ENCODE measurements at places on chromosomes 5 and 9.

GRCh38 chr9:99057665-99058625 lies 47.0 kb upstream of the TGFBR1 start:
- DNase-seq: no peak

DNA sequence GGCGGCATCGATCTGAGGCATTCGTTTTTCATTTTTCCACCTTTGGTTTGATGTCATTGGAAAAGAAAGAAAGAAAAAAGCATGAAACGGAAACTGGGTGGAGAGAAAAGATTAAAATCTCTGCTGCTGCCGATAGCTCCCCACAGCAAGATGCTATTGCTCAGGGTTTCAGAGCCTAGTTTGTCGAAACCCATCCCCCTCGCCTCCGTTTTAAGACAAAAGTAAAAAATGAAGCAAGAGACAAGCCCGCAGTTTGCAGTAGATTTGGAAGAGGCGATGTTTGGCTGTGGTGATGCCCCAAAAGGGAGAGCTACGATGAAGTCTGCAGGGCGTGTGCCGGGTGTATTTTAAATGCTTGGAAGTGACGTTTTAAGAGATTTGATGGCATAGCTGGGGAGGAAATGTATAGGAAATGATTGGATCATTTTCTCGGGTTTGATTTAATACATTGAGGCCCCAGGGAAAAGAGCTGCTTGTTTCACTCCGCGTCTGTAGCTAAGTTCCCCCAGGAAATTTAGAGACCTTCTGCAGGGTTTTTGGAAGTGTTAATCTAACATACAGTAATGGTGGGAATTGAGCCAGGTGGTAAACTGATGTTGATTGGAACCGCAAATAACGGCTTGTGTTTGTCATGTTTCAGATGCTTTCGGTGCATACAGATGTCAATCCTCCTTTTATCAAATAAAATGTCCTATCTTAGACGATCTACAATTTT lies 909 bp downstream of the NDFIP1 start:
- no peak for DNase-seq

GRCh38 chr9:115482747-115483146 lies 364.8 kb upstream of the TNC start:
- no peak for DNase-seq

DNA sequence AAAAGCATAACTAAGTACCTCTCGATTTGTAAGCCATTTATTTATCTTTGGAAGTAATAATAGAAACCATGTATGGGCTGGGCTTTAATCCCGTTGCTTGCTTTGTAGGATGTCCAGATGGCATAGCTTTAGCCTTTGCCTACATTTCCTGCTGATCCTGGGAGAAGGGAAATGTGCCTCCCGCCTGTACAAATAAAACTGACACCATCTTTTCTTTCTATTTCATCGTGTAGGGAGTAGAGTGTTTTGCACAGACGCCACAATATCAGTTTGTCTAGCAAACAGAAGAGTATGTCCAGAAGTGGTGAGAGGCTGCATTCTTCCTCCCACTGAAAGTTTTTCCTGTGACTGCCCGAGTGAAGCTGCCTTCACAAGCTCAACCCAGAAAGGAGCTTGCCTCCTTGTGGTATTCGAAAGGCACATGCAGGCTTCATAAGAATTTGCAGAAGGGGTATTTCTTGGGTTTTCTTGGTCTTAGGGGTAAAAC lies 24.7 kb upstream of the TJP2 start:
- no peak for DNase-seq

DNA sequence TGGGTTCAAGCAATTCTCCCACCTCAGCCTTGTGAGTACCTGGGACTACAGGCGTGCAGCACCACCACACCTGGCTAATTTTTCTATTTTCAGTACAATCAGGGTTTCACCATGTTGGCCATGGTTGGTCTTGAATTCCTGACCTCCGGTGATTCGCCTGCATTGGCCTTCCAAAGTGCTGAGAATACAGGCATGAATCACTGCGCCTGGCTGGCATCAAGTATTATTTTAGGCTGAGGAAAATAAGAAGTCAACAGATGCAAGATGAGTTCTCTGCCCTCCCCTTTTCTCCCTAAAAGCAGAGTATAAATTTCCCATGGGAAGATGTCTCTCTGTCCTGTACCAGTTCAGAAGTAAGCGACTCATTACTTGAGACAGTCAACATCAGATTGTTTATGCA lies 71.5 kb downstream of the ELAVL2 start:
- no peak for DNase-seq

DNA sequence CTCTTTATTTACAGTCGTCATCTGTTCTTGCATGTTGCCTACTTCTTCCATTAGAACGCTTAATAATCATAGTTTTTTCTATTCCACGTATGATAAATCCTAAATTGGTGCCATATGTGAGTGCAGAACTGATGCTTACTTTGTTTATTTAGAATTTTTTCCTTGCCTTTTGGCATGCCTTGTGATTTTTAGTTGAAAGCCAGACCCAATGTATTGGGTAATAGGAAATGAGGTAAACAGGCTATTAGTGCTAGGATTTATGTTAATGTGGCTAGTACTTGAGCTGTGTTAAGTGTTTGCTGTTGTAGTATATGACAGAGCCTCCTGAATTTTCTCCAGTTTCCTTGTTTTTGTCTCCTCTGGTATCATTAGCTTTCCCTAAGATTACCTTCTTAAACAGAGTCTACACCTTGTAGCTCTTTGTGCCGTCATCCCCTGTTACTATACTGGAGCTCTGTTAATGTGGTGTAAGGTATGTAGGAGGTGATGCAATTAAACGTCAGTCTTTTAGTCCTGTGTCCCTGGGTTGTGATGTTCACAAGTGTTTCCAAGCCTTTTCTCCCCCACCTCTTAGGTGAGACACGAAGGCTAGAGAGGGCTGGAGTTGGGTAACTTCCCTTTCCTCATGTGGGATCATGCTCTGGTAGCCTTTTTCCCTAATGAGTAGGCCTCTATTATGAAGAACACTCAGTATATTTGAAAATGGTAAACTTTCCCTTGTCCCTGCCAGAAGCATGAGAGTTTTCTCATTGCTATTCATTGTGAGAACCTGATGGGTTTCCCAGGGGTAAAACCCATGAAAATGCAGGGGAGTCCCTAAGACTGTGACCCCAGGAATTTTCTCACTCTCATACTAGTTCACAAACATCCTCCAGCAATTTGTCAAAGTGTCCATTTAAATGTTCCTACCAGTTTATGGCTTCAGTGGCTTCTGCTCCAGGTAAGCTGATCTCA lies 21.2 kb downstream of the SPATA31D3 start:
- DNase-seq: no peak

DNA sequence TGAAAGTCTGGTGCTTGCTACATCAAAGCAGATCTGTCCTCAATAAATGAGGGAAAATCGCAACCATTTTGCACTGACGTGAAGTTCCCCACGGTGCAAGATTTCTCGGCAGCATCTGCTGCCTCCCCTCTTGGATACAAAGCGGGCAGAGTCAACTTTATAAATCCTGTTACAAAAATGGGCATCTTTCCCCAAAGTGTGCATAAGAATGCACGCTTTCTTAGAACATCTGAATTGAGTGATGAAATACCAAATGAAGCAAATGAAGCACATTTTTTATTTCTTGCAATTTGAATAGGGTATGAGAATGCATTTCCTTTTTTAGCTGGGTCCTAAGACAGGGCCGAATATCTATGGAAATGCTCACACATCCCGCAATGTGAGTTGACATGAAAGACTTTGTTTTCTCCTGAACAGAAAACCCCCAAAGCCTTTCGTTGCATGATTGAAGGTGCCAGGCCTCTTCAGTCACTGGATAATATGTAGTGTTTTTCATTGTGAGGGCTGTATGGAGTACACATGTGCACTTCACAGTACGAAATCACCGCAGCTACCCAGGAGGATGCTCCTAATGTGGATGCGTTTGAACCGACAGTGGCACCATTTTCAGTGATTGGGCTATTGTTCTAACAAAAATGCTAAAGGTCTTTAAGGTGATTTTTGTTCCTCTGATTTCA lies 19.6 kb upstream of the MAPKAP1 start:
- no peak for DNase-seq

GRCh38 chr5:117788596-117788995 lies 1199.8 kb downstream of the DTWD2 start:
- DNase-seq: no peak

- DNase-seq: no peak
These were observed 109.6 kb downstream of the INVS start for GRCh38 chr9:100208673-100209072.

DNA sequence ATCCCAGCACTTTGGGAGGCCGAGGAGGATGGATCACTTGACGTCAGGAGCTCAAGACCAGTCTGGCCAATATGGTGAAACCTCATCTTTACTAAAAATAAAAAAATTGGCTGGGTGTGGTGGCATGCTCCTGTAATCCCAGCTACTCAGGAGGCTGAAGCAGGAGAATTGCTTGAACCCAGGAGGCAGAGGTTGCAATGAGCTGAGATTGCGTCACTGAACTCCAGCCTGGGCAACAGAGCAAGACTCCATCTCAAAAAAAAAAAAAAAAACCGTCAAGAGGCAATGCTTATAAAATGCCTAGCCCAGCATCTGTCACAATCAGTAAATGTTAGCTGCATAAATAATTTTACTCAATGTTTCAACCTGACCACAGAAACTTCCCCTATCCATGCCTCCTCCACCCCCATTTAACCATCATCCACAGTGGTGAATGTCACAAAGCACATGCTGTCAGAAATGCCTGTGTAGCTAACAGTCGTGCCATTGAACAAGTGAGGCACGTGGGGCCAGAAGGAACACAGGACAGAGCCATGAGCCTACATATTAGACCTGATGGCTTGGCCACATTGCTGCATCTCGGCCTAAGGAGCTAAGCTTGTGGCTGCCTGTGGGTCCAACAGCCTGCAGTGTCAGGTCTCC lies 16.8 kb upstream of the TCOF1 start:
- DNase-seq: no peak

GRCh38 chr9:92295827-92296258 lies 2.3 kb upstream of the IARS1 start:
- DNase-seq: no peak

DNA sequence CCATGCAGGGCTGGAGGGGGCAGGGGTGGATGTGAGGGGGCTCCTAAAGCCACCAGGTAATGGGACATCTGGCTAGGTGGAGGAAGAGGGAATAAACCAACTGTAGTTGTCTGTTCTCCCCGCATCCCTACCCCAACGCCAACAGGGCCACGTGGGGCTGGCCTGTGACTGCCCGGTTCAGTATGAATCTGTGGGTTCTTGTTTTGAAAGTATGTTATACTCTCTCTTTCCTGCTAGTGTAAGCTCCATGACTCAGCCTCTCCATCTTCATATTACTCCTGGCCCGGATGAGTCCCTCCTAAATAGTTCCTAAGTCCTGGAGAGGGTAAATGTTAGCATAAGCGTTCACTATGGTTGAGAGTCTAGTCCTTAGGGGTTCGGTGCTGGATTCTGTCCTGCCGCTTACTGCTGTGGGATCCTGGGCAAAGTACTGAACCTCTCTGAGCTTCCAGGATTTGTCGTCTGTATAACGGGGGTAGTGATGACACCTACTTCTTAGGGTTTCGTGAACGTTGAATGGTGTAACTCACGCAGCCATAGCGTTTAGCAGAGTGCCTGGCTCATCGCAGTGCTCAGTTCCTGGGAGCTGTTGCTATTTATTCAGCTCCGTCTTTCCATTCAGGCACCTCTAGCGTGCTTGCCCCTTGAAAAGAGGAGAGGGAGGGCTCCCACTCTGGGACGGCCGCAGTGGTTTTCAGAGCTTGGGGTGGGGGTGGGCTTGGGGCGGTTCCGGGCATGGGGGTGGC lies 28.8 kb downstream of the LHX2 start:
- no peak for DNase-seq

- no peak for DNase-seq
These were observed 35.3 kb downstream of the EQTN start for GRCh38 chr9:27261517-27262211.

GRCh38 chr5:16791904-16792597 lies 144.0 kb downstream of the MYO10 start:
- no peak for DNase-seq

- DNase-seq: no peak
These were observed 231.3 kb downstream of the ATPSCKMT start for GRCh38 chr5:10018201-10019069.

- no peak for DNase-seq
These were observed 24.7 kb downstream of the FNBP1 start for GRCh38 chr9:130018265-130018664.

DNA sequence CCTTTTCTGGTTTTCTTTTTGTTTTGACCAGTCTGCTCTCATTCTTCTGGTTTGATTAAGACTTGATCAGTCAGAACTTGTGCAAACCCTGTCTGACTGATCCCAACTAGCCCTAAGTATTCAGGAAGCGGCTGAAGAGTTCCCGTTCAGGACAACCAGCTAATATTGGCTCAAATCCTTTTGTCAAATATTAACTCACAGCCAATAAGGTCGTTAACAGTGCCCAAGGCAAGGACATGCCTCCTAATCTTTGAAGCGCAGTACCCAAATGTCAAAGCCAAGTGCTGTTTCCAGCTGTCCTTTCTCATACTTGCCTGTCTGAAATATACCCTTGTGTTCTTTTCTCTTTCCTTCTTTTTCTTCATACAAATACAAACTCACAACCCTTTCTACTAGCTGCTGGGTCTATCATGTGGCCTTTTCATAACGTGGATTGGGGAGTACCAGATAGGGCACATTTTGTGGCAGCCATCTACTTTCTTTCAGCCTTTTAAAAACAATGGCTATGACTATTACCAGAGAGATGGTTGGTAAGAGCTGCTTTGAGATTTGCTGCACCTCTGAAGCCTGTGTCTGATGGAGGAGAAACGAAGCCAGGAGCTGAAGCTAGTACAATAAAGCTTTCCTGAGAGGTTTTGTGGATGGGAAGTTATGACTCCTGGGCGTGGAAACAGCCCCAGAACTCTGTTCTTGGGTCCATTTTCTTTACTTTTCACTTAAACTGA lies 266.4 kb upstream of the ZNF608 start:
- no peak for DNase-seq

GRCh38 chr5:176153741-176154140 lies 84.5 kb upstream of the SIMC1 start:
- no peak for DNase-seq

DNA sequence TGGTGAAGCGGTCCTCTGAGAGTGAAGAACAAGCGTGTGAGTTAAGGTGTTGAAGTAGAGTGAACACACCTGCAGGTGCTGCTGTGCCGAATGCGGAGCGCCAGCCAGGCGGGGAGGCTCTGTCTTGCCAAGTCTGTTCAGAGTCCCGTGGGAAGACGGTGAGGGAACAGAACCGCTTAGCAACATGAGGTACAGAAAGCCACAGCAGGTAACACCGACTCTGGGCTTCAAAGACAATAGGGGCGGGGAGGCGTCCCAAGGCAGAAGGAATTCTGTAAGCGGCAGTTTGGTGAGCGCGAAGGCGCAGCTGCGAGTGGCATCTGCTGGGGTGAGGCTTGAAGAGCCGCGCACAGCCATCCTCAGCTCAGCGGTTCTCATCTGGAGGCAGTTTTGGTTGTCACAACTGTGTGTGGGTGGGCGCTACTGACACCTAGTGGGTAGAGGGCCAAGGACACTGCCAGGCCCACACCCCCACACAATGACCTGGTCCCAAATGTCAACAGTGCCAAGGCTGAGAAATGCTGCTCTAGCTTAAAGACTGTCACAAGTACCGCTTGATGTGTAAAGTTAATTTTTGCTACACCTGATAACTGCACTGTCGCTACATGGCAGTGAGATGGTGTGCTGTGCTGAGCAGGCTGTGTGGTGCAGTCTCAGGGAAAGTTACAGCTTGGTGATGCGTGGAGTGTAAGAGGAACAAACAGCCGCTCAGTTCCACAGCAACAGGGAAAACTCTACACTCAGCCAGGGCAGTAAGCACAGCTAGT lies 67.4 kb upstream of the TBC1D9B start:
- no peak for DNase-seq

Data from cortex of kidney (tissue), 1 donor.